ENCODE measurements at places on chromosomes 1 and 21.
A peak's percentile ranks its signal among the peaks of the same experiment; 100 is the strongest.

DNA sequence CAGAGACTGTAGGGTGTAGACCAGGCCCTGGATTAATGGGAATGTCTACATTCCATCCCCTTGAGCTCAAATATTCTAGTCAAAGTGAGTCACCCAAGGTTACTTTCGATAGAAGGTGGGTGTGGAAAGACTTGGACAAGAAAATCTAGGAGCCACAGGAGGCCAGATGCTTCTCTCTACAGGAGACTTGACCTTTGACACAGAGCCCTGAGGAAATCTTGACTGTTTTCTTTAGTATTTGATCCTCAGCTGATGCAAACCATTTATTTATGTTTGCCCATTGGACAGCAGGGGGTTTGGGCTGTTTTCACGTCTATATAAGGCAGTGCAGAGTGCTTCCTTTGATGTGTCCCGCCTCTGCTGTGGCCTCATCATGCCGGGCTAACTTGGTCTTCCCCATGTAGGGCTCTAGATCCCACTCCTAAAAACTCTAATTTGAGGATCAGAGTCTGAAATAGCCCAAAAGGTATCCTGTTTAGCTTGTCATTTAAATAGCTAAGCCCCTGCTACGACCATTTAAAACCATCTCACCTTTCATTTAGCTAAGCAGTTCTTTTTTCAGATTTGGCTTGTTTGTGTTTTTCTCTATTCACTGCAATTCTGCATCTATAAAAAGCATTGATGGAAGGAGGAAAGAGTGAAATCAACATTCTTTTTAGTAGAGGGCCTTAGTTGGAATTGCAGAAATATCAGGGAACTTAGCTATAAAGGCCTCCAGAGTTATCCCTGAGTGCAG, 15.5 kb upstream of the MAP3K7CL start:
- DNase-seq: no peak

GRCh38 chr1:61973100-61973837, 221.4 kb upstream of the L1TD1 start:
- DNase-seq: no peak

DNA sequence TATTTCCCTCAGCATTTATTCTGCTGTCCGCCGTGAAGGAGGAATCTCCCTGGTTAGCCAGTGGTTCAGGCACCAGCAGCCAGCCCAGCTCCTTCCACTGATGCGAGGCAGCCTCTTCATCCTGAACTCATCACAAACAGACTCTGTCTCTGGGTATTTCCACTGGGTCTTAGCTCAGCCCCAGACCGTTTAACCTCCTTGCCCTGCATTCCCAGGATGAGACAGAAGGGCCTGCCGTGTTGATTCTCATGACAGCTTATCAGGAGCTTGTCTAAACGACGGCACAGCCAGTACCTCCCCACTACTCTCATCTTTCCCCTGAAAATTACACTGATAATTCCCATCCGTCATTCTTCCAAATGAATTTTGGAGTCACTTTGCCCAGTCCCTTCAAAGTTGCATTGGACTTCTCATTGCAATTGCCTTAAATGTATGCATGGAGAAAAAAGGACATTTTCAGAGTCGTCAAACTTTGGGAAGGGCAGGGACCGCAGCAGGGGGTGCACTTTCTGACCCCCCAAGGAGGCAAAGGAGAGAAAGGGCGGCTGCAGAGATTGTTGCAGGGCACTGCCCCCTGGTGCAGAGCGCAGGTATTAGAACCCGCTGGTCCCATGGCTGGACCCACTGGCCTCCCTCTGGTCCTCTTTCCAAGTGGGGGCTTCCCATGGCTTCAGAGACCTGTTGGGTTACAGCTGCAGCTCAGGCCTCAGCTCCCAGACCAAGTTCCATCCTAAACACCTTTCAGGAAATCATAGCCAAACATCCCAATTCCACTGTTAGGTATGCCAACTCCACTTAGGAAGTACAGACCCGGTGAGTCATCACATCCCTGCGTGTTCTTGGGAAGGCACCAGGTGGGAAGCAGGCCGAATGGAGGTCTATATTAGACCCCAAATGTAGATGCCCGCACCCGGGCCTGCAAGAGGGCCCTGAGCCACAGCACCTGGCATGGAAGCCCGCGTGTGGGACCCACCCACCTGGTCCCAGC, 3.7 kb upstream of the MEGF6 start:
- peak; percentile 16 for DNase-seq

GRCh38 chr1:45089711-45090110, 77.7 kb downstream of the UROD start:
- no peak for DNase-seq

GRCh38 chr1:39754026-39754570, 15.4 kb downstream of the PPIE start:
- no peak for DNase-seq

GRCh38 chr1:227437495-227438008, 119.3 kb upstream of the CDC42BPA start:
- peak; percentile 79 for DNase-seq

DNA sequence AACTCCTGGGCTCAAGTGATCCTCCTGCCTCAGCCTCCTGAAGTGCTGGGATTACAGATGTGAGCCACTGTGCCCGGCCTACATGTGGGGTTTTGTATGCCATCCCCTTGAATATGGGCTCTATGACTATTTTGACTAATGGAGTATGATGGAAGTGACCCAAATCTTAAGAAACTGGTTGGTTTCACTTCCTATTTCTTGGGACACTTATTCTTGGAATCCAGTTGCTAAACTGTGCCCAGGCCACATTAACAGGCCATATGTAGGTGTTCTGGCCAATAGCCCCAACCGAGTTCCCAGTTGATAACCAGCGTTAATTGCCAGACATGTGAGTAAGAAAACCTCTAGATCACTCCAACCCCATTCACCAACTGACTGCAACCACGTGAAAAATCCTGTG, 36.3 kb upstream of the CLIC4 start:
- DNase-seq: no peak

- no peak for DNase-seq
These were observed 10.0 kb upstream of the C8A start for GRCh38 chr1:56844545-56845136.

DNA sequence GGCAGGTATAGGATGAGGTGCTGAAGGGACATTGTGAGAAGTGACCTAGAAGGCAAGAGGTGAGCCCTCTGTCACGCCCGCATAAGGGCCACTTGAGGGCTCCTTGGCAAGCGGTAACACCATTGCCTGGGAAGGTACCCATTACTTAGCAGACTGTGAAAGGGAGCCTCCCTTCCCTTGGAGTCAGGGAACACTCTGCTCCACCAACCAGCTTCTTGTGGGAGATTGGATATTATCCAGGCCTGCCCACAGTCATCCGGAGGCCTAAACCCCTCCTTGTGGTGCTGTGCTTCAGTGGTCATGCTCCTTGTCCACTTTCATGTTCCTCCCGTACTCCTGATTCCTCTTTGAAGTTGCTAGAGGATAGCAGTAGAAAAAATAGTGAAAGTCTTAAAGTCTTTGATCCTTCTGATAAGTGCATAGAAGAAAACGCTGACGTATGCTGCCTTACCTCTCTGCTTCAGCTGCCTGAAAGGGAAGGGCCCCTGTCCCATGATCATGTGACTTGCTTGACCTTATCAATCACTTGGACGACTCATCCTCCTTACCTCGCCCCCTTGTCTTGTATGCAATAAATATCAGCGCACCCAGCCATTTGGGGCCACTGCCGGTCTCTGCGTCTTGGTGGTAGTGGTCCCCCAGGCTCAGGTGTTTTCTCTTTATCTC, 16.0 kb downstream of the RBBP4 start:
- DNase-seq: no peak

DNA sequence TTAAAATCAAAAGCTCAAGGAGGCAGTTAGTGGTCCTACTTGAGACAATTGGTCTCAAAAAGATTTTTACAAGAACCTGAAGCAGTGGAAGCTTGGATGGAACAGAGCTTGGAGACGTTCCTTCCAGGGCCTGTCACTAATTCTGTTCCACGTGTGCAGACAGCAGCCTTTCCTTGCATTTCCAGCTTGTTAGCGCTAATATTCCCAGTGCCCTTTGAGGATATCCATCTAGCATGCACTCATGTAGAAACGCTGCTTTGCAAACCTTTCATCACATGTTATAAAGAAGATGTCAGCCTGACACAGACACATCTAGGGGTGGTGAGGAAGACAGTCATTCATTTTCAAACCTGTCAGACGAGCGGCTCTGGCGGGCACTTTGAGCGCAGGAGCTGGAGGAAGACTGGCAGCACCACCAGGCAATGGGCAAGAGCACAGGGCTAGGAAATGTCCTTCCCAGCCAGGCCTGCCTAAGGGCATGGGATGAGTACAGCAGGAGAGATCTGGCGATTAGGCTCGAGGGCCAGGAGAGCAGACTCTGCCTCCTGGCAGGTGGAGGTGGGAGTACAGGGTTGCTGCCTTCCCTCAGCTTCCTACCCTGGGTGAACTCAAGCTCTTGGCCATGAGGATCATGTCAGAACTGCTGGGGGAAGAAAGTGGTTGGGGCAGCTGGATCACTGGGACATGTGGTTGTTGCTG, 55.5 kb downstream of the CASQ2 start:
- no peak for DNase-seq

- no peak for DNase-seq
These were observed 141.1 kb upstream of the SAMSN1 start for GRCh38 chr21:14687268-14687625.

DNA sequence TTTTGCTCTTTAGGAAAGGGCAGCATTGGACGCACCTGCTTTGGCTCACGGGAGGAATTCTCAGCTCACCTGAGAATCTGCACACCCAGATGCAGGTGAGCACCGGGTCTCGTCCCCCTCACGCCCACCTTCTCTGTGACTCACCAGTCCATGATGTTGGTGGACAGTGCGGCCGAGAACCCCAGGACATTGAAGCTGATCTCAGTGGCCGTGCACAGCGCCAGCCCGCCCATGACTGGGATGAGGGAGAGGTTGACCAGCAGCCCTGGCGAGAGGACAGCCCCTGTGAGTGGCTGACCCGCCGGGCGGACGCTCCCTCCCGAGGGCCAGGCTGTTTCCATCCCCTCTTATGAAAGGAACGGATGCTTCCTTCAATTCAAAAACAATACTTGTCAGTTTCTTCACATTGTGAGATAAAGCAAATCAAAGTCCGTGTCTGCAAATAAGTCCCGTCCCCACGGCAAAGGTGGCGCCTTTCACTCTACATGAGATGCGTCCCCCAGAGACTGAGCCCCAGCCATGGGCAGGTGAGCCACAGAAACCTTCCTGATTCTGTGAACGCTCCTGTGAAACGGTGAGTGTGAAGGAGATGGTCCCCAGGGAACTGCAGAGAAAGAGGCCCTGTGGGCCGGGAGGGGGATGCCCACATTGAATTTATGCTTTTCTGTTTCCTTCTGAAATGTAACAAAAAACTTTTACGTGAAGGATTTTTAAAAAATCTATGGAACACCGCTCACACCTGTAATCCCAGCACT, 12.7 kb upstream of the CDK11B start:
- DNase-seq: no peak

- DNase-seq: no peak
These were observed 9.5 kb downstream of the SON start for GRCh38 chr21:33552093-33552998.

DNA sequence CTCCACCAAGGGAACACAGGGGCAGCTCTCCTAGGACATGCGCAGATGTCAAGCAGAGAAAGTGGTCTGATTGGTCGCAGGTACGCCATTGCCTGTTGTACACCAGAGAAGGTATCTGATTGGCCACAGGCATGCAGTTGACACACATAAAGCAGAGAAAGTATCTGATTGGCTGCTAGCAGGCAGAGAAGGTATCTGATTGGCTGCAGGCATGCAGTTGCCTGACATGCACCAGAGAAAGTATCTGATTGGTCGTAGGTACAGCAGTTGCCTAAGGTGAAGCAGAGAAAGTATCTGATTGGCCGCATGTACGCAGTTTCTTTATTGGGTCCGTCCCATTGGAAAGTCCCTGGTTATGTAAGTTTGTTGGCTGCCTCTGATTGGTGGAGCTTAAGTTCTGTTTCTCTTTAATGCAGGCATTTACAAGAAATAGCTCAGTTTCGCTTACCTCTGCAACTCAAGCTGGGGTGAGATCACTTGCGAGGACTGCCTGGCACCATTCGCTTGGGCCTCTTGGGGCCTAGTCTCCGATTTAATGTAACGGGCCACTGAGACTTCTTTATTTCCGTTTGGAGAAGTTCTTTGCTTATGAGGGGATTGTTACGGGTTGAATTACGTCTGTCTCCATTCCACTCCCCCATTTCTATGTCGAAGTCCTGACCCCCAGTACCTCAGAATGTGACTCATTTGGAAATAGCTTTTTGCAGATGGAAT, 74.2 kb downstream of the SIK1 start:
- DNase-seq: peak; percentile 45

GRCh38 chr1:235831148-235831547, 35.6 kb downstream of the LYST start:
- no peak for DNase-seq

- DNase-seq: no peak
These were observed 12.0 kb upstream of the SMIM12 start for GRCh38 chr1:34871443-34872132.

DNA sequence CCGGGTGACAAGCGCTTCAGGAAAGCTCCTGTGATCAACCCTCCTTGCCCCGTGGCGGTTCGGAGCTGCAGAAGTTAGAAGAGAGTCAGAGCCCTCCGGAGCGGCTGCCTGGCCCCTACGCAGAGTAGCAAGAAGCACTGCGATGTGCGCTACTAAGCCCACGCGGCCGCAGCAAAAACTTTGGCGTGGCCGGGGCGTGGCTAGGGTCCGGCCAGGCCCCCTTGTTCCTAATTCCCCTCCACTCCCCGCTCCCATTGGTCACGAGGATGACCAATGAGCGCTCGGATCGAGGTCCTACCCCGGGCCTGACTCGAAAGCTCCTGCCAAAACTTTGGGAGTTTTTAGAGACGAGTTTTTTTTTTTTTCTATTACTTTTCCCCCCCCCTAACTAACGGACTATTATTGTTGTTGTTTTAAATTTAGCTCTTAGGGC, at the start of gene HLX:
HLX (plus strand) TSS at position 368 of the 433 bp plus-strand sequence. CDS start 415 bp downstream, outside the sequence.
- peak; percentile 75 for DNase-seq

DNA sequence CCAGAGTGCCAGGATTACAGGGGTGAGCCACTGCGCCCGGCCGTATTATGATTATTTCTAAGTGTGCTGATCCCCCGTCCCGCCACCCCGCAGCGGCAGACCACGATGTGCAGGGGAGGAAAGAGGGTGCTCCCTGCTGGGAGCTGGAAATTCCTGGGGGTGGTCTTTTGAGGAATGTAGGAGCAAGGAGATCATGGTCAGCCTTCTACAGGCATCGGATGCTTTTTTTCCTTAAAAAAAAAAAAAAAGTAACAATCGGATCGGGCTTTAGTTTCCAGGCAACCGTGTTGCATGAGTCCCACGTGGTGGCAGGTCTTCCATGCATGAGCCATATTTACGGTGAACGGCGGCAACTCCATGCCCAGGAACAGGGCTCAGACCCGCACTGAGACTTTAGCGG, 74.2 kb upstream of the COX20 start:
- peak; percentile 76 for DNase-seq

DNA sequence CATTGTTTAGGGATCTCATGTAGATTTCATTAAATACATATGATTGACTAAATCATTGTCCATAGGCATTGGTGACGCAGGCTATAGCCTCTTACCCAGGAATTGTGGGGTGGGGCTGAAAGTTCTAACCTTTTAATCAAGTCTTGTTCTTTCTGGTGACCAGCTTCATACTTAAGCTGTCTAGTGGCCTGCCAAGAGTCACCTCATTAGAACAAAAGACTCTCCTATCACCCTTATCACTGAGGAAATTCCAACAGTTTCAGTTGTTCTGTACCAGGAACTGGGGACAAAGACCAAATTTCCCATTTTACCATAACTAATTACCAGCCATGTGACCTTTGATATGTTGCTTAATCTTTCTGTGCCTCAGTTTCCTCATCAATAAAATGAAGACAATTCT, 298.5 kb downstream of the PBX1 start:
- DNase-seq: no peak

Data from A673 (cell line).